ENCODE measurements at places on chromosomes 16 and 17. TPM values are rescaled to one million over a fixed set of nuclear protein-coding genes. Genes with fewer than 3 reads are reported as not detected.

Gene MAP1LC3B
- total RNA-seq = 78.5 TPM

Gene GGNBP2
- total RNA-seq = 64.7 TPM

Gene C1QL1
- 30.0 TPM for total RNA-seq

Gene GH1
- not detected for total RNA-seq

Gene CD7
- total RNA-seq = not detected

Gene CFAP97D1
- total RNA-seq = not detected

Gene CDRT15L2
- total RNA-seq = not detected

Gene NTN1
- total RNA-seq = 0.37 TPM

Gene ABCC12
- total RNA-seq = 0.20 TPM

Gene RANBP10
- 9.7 TPM for total RNA-seq

Gene LCMT1
- total RNA-seq = 36.8 TPM

Gene TSNAXIP1
- 0.43 TPM for total RNA-seq

Gene VWA3A
- total RNA-seq = not detected

Gene RNF135
- 26.4 TPM for total RNA-seq

Gene CMC2
- total RNA-seq = 115 TPM

Gene POLR3E
- 27.3 TPM for total RNA-seq

Gene HOXB5
- total RNA-seq = 2.7 TPM

Gene OSGIN1
- 40.0 TPM for total RNA-seq

Gene MRPL58
- 84.6 TPM for total RNA-seq

Gene PYY
- total RNA-seq = not detected

Gene WIPI1
- 15.1 TPM for total RNA-seq

Gene STH
- not detected for total RNA-seq

Gene TERB1
- total RNA-seq = not detected

Gene ZG16
- not detected for total RNA-seq

Gene MMP2
- total RNA-seq = 8.7 TPM

Gene MTSS2
- total RNA-seq = 40.4 TPM

Gene CACNG3
- not detected for total RNA-seq

Gene KRT40
- total RNA-seq = not detected

Gene TPPP3
- 7.5 TPM for total RNA-seq

Gene GAS2L2
- not detected for total RNA-seq

Gene LITAFD
- not detected for total RNA-seq

Gene ABI3
- total RNA-seq = not detected

Gene SLC13A2
- total RNA-seq = 0.16 TPM

Gene CCL23
- not detected for total RNA-seq

Gene RAMP2
- 0.74 TPM for total RNA-seq

Gene SLC12A3
- not detected for total RNA-seq

Gene MYH8
- not detected for total RNA-seq

Gene KCNH4
- total RNA-seq = 0.33 TPM

Gene NUFIP2
- 60.7 TPM for total RNA-seq

Gene PLA2G10
- not detected for total RNA-seq

Gene ELMO3
- total RNA-seq = 1.9 TPM

Gene NPIPA5
- total RNA-seq = 5.4 TPM

Gene BCL6B
- total RNA-seq = not detected

Gene SRL
- total RNA-seq = not detected

Gene KRTAP4-1
- not detected for total RNA-seq

Gene SEPTIN12
- not detected for total RNA-seq

Gene CRHR1
- 0.75 TPM for total RNA-seq

Gene SLFN12L
- not detected for total RNA-seq

Gene DUS2
- total RNA-seq = 16.7 TPM

Gene TNP2
- total RNA-seq = not detected

Gene FOXN1
- not detected for total RNA-seq

Gene SPNS2
- 9.5 TPM for total RNA-seq

Gene ZNF594
- total RNA-seq = 1.5 TPM

Measured in A549 treated with ZK216348 at 1 μM for 4 hours (cell line).